Fibroblast of skin of left quadriceps (primary cell): ENCODE measurements at places on chromosomes 2 and 18.
A peak's percentile ranks its signal among the peaks of the same experiment; 100 is the strongest.

GRCh38 chr2:72979896-72980295, 62.6 kb downstream of the EMX1 start:
- DNase-seq: no peak

- DNase-seq: no peak
Observed at GRCh38 chr18:32200766-32201165, 10.9 kb downstream of the MEP1B start.

GRCh38 chr18:50232419-50232818, 33.9 kb downstream of the CFAP53 start:
- no peak for DNase-seq

- peak; percentile 50 for DNase-seq
Observed at GRCh38 chr2:152766928-152767327, 48.5 kb downstream of the ARL6IP6 start.

DNA sequence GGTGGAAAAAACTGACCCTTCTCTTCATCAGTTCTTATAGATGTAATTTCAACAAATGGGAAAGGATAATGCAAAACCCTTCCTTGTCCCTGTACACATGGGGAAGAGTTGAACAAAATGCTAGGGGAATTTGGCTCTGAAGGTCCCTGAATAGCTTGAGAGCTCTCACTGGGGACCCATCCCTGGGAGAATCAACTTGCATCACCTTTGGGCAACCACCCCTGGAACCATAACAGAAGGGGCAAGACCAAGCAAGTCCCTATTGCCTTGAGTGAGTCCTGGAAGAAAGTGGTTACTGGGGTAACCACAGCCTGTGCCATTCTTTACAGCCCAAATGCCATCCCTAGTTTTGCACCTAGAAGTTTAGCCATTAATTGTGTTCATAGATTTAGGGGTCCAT, 52.2 kb upstream of the B3GNT2 start:
- no peak for DNase-seq

DNA sequence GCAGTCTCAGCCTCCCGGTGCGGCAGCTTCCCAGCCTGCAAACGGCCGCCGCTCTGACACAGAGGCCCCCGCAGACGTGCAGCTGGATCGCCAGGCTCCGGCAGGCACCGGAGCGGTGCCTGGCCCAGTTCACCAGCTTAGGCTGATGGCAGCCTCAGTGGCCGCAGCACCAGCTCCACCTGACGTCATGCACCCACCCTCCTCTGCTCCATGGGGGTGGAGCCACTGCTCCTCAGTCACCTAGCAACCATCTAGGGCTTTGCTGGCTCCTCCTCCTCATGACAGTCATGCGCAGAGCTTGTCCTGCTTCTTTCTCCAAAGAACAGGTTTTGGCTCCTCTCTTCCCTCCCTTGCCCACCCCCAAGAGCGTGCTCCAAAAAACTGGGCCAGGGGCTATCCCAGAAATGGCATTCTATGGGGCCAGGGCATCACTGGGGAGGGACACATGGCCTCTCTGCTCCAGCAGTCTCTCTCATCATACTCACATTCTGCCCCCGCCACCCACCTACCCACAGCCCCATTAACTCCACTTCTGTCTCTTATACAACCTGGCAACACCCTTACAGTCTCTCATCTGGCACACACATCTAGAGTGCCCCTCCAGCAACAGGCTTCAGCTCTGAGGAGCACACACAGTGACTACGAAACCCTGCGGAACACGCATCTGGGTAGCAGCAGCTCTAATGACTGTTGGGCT, 5.5 kb downstream of the DCTN1 start:
- DNase-seq: peak; percentile 35

GRCh38 chr2:9415516-9416169, 7.7 kb downstream of the ITGB1BP1 start:
- DNase-seq: no peak

- DNase-seq: no peak
Observed at GRCh38 chr2:183068561-183068960, 10.0 kb upstream of the DUSP19 start.

DNA sequence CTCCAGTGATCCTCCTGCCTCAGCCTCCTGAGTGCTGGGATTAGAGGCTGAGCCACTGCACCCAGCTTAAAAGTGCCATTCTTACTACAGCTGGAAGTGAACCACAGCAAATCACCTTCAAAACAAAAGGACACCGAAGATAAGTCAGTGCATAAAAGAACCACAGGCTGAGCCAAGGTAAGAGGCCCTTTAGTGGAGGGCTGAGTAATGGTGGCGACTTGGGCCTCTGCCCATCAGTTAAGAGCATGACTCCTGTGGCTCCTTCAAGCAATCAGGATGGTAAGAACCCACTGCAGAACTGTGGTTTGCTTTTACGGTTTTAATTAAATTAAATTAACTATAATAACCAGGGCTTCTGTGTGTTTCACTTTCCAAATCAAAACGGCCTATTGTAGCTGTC, 75.1 kb downstream of the CTAGE1 start:
- peak; percentile 24 for DNase-seq

DNA sequence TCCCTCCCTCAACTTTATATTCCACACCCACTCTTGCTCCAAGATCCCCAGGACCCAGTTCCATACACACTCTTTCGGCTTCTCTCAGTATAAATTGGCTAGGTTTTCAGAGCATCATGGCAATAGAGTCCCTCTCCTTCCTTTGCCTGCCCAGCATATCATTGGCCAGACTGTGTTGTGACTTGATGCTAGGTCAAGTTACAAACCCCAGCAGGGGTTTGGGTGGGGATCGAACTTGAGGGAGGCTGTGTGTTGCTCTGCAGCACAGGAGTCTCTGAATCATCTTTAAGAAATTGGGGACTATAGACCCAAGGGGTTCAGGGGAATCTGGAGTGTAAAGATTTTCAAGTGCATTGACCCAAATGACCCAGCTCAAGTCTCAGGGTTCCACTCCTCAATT, 477.5 kb upstream of the MEIS1 start:
- DNase-seq: no peak

- DNase-seq: no peak
Observed at GRCh38 chr2:238865744-238866355, 18.0 kb downstream of the TWIST2 start.

DNA sequence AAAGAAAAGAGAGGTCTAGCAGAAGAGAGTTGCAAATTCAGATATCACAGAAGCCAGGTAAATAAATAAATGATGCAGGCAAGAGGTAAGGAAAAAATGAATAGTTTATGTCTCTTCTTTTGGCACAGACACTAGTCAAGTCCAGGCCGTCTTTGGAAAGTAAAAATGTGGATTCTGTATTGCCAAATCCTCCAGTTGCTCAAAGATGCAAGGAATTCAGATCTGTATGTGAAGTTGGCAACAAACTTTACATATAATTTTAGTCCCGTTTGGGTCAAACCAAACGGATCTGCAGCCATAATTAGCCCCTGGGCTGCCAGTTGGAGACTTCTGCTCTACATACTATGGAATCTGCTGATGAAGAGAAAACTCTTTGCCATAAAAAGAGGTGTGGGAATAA, 200.5 kb upstream of the RND3 start:
- no peak for DNase-seq

GRCh38 chr2:8264981-8265380, 416.9 kb upstream of the ID2 start:
- no peak for DNase-seq

DNA sequence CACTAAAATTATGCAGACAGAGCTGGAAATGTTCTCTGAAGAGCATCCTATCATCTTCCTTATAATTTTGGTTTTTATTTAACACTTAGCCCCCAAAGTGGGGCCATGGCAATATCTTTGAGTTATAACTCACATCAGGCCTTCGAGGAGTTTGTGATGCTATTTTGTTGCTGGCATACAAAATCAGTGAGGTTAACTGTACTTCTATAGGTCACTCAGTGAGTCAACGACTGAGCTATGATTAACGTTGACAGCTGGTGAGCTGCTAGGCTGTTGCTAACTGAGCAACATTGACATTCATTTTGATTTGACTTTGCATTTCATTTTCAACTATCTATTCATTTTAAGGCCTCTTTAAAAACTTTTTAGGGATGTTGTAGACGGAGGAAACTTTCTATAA, 50.0 kb downstream of the GPD2 start:
- no peak for DNase-seq

GRCh38 chr2:233165895-233166661, 85.4 kb upstream of the ATG16L1 start:
- DNase-seq: no peak

DNA sequence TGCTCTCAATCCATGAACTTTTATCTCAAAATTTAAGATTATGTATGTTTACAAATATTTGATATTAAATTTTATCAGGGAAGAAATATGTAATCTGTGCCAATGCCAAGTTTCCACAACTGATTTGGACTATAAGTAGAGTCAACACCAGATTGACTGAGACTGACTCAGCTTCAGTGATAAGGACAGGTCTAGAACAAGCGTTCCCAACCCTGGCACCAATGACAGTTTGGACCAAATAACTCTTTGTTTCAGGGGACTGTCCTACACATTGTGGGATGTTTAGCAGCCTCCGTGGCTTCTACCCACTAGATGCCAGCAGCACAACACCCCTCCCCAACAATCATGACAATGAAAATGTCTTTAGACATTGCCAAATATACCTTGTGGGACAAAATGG, 165.3 kb downstream of the THADA start:
- no peak for DNase-seq

- no peak for DNase-seq
Observed at GRCh38 chr2:210366675-210367080, 51.7 kb upstream of the MYL1 start.

- peak; percentile 54 for DNase-seq
Observed at GRCh38 chr18:40485318-40485717, 1469.7 kb upstream of the PIK3C3 start.

GRCh38 chr2:98503481-98504105, 58.9 kb downstream of the INPP4A start:
- no peak for DNase-seq

DNA sequence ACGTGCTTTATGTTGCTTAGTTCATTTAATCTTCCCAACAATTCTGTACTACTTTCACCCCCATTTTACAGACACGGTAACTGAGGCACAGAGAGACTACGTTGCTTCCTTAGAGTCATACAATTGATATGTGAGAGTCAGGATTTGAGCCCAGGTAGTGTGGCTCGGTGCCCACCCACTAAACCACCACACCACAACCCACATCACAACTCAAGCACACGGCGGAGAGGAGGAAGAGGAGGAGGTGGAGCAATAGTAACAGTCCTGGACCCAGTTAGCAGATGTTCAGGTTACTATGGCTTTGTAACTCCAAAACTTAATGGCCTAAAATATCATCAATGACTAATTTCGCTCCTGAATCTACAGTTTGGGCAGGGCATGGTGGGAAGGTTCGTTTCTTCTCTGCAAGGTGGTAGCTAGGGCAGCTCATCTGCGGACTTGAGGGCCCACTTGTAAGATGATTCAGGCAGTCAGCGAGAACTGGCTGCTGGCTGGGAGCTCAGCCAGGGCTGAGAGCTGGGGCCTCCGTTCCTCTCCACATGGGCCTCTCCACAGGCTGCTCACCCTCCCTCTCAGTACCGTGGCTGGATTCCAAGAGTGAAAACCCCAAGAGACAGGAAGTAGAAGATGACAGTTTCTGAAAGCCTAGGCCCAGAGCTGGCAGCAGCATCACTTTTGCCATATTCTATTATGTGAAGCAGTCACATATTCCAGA, 167.1 kb downstream of the ZFP36L2 start:
- peak; percentile 93 for DNase-seq

- DNase-seq: no peak
Observed at GRCh38 chr18:25834061-25834460, 256.4 kb downstream of the SS18 start.

DNA sequence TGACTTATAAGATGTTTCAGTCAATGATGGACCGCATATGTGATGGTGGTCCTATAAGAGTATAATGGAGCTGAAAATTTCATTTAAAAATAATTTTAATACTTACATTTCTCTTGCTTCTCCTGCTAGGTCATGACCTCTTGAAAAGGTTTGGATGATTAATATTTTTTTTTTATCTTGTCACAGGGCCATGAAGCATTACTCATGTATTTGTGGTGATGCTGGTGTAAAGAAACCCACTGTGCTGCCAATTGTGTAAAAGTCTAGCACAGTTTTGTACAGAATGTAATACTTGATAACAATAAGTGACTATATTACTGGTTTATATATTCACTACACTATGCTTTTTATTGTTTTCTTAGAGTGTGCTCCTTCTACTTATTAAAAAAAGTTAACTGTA, 124.2 kb upstream of the CELF4 start:
- no peak for DNase-seq

DNA sequence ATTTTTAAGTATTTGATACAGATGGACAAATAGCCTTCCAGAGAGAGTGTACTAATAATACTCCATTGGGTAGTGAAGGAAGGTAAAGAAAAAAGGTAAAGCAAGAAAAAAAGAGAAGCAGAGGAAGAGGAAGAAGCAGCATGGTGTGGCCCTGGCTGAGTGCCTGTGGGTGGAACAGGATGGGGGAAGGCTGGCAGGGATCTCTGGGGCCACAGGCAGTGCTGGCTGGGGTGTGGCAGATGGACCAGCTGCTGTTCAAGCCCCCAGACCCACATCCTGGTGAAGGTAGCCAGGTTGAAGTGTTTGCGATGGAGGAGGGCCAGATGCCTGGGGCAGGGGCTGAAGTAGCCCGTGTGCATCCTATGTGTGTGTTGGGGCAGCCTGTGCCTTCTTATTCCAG, 79.0 kb downstream of the DYSF start:
- DNase-seq: no peak

GRCh38 chr2:5520463-5520972, 171.7 kb upstream of the SOX11 start:
- peak; percentile 48 for DNase-seq

GRCh38 chr2:112152476-112153178, 14.4 kb downstream of the FBLN7 start:
- DNase-seq: no peak

DNA sequence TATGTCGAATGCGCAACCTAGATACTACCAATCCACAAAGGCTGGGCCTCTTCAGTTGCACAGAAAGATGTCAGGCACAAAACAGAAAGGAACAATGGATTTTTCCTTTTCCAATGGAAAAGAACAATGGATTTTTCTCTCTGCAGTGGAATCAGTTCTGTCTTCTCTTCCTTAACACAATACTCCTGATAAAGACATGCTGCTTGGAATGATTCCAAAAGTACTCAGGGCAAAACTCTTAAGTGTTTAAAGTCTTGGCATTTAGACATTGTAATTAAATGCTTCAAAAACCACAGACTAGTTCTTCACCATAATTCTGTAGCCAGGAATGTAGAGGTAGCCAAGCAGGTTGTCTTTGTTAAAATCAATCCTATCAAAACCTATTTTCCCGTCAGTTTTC, 46.7 kb upstream of the FLACC1 start:
- peak; percentile 45 for DNase-seq

DNA sequence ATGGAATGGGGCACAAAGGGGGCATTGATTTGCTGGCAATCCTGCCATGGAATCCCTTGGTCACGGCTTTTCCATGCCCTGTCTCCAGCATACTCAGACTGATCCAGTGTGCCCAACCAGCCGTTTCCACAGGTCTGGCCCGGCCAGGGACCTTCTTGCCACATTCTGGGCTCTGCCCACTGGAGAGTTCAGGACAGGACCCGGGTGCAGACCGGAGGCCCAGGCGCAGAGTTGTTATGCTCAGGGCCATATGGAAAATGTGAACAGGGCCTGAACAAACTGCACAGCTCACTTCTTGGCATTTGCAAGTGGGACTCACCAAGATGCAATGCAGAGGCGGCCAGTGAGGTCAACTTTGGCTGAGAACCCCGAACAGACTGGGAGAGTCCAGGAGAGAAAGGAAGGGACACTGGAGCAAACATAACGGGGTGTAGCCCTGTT, 15.6 kb upstream of the ASAP2 start:
- DNase-seq: peak; percentile 48
